ENCODE measurements at places on chromosomes 5 and 9.

GRCh38 chr9:103410059-103410458, 414.9 kb downstream of the CYLC2 start:
- DNase-seq = no peak

DNA sequence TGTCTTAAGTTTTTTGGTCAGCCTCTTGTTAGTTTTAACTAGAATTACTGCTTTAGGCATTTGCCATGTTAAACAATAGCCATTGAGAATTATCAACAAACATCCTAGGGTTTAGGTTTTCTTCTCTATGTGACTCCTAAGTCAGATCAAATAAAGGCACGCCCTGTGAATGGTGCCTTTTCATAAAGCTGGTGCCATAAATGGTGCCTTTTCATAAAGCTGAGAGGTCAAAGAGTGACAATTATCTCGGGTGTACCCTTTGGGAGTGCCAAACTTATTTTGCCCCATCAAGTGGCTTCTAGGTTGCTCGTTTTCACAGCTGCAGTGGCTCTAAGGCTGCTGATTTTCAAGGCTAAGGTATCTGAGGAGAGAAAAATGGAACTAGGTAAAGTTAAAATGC, 391.6 kb downstream of the DMRTA1 start:
- DNase-seq = no peak

DNA sequence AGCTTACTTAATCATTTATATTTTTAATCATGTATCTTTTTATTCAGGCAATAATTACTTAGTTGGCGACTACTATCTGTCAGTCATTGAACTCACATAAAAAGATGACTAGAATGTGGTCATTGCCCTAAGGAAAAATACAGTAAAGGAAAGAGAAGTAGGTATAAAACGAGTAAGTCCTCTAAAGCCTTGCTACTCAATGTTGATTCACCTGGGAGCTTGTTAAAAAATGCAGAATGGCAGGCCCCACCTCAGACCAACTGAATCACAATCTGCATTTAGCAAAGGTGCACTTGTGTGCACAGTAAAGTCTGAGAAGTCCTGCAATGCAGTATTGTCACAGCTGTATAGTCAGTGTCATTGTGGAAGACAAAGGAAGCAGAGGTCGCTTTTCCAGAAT, 592.4 kb downstream of the CSNK1G3 start:
- DNase-seq = no peak

DNA sequence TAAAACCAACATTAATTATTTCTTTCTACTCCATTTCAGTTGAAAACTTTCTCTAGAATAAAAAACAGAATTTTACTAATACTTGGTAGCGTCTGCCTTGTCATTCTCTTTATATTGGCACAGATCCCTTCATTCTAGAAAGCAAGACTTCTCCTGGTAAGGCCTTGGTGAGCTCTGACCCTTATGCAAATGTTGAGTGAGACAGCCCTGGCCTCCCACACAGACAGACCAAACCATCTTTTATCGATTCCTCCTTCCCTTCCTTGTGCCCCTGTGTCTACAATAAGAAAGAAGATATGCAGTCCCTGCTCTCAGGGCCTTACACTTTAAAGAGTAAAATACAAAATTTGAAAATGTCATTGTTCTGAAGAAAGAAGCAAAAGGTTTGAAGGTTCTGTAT, 262.2 kb downstream of the EFNA5 start:
- DNase-seq = no peak

GRCh38 chr9:127970401-127971313, 10.1 kb downstream of the EEIG1 start:
- no peak for DNase-seq

DNA sequence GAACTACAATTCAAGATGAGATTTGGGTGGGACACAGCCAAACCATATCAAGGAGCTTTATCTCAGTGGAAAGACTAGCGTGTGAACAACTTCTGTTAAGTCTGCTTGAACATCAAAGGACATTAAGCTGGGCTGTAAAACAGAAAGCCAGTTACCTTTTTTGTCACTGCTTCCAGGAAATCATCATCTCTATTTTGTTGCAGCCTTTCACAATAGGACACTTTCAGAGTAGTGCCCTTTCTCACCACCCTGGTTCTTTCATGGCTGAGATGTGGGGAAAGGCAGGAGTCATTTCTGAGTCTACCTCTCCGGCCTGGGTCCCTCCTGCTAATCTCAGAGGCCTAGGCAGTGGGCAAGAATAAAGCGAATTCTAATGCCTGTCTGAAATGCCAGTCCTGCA, 96.2 kb upstream of the PPP1R2B start:
- DNase-seq = no peak

- no peak for DNase-seq
Observed at GRCh38 chr5:165502893-165503691, 1997.7 kb downstream of the MAT2B start.

- no peak for DNase-seq
Observed at GRCh38 chr9:114084282-114085073, 6.4 kb upstream of the AMBP start.

- no peak for DNase-seq
Observed at GRCh38 chr5:57858905-57859304, 376.3 kb upstream of the ACTBL2 start.

GRCh38 chr5:124572971-124573370, 173.5 kb downstream of the ZNF608 start:
- DNase-seq = no peak

DNA sequence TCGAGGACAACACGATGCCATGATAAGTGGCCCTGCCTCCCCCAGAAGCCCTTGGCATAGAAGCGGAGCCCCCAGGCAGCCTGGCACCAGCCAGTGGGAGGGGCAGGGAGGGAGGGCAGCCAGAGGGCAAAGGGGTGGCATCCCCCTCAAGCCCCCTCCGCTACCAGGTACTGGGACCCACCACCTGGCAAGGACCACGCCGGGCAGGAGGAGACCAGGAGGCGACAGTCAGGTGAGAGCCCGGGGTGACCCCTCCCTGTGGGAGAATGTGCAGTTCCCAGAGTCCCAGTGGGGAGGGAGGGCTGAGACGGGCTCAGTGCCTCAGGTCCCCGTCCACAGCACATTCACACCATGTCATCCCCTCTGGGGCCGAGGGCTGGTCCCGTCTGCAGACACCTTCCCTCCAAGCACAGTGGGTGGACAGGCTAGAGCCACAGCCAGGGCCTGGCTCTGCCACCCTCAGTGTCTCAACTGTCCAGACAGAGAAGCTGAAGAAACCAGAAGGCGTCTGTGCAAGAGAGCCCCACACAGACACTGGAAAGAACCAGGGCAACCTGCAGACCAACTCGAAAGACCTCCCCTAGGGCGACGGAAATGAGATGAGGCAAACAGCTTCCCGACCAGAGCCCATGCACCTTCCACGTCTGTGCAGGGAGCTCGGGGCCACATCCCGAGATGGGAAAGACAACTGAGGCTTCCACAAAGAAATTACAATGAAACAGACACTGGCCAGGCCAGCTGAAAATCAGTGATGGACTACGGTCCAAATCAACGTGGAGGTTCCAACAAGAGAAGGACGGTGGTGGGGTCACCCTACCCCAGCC, 11.1 kb downstream of the BRD3 start:
- DNase-seq = no peak

DNA sequence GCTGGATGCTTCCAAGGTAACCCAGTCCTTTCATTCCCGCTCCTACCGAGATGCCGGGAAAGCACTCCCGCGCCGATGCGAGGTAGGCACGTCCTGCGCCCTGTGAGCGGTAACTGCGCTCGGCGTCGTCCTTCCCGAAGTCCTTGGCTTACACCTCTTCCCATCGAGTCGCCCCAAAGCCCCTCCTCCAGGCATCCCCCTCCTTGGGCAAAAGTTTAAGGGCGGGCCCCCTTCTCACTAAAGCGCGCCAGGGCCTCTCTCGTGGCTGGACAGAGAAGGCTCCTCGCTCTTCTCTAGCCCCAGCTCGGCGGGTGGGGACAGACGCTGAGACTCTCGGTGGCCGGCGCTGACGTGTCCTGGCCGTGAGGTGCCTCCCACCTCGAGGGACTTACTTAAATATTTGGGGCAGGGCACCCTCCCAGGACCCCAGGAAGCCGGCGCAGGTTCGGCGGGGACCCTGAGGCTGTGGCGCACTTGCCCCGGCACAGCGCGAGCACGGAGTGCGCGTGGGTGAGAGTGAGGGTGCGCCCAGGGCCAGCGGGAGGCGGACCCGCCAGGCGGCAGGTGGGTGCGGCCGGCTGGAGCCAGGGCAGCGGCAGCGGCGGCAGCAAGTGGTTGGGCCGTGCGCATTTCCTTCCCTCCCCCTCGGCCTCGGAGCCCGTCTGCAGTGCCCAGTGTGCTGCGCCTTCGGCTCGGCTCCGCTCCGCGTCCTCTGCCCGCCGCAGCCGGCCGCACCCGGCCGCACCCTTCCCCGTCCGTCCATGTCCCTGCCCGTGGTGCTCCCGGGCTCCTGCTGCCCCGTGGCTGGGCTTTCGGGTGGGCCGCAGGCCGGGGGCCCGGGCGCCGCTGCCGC, at the start of gene ENTREP1:
Gene ENTREP1 (plus strand): TSS at position 667 of the 853 bp plus-strand sequence. CDS start 95 bp downstream, at position 762.
- no peak for DNase-seq

DNA sequence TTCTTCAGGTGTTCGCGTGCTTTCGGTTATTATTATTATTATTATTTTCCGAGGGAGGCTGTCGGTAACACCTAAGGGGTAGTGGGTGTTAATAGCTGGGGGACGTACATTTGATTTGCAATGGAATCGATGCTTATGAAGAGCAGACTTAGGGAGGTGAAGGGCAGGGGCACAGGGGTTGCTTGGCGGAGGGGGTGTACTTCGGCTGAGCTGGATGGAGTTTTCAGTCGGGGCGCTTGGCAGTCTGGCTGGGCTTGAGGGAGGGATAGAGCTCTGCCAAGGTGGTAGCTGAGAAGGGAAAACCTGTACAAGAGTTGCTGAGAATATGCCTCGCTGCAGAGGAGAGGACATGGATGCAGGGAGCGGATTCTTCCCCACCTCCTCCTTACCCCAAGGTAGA, 617 bp upstream of the PTPRD start:
- no peak for DNase-seq

DNA sequence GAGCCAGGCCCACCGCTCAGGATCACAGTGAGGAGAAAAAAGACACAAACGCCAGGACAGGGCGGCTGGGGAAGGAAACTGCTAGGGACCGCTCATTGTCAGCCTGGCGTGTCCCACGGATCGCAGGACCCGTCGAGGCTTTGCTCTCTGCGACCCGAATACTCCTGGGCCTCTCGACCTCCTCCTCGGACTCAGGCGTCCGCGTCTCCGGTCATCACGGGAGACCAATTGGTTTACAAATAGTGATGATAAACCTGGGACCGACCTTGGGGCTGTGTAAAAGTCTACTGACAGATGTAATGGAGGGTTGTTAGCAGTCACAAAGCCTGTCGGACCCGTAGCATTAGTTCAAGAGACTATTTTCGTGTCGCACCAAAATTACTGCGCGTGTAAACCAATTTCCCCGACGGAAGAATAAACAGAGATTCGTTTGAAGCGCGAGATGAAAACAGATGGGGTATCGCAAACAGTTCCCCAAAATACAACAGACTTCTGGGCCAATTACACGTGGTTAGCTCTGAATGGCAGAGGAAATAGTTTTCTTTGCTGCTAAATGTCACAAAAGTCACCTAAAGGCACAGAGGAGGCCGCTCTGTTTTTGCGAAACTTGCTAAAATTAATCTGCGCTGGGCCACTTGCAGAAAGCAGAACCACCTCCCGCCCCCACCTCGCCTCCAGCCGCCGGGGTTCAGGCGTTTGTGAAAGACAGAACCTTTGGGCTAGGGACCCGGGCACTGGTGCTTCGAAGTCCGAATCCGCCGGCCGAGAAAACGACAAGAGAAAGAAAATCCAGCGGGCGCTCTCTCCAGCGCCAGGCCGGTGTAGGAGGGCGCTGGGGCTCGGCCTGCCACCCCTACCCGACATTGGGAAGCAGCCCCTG, 67.6 kb downstream of the FOXD1 start:
- DNase-seq = no peak

GRCh38 chr5:2172471-2172870, 289.7 kb upstream of the IRX4 start:
- no peak for DNase-seq

GRCh38 chr5:179512452-179513000, 37.8 kb upstream of the RUFY1 start:
- no peak for DNase-seq

DNA sequence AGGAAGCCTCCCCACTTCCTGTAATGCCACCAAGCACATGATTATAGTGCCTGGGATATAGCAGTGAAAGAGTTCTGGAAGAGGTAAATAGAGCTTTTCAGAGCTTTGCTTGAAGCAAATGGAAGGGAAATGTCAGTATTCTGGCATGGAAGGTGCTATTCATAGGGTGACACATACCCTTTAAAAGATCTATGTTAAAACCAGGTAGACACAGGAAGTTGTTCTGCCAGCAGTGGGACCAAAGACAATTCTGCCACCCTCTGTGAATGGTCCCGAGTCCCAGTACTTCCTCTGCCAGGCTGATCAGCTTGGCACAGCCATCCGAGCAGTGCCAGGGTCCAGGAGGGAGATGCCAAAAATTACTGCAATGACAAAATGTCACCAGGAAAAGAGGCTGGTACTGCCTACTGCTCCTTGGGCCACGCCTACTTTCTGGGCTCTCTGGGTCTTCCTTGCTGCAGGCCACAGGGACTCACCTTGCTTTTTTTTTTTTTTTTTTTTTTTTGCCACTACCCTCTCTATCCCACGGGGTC, 26.7 kb downstream of the GARNL3 start:
- no peak for DNase-seq

GRCh38 chr5:141512390-141512910, 23.6 kb downstream of the PCDHGC5 start:
- DNase-seq = no peak

- no peak for DNase-seq
Observed at GRCh38 chr9:117365438-117365837, 49.4 kb downstream of the ASTN2 start.

GRCh38 chr5:61162832-61163567, 732 bp upstream of the SMIM15 start:
- no peak for DNase-seq

- no peak for DNase-seq
Observed at GRCh38 chr9:112777914-112778313, 27.4 kb downstream of the SNX30 start.

- no peak for DNase-seq
Observed at GRCh38 chr5:90866333-90866732, 307.7 kb downstream of the ADGRV1 start.

- no peak for DNase-seq
Observed at GRCh38 chr9:115204904-115205453, 87.0 kb upstream of the TNC start.

DNA sequence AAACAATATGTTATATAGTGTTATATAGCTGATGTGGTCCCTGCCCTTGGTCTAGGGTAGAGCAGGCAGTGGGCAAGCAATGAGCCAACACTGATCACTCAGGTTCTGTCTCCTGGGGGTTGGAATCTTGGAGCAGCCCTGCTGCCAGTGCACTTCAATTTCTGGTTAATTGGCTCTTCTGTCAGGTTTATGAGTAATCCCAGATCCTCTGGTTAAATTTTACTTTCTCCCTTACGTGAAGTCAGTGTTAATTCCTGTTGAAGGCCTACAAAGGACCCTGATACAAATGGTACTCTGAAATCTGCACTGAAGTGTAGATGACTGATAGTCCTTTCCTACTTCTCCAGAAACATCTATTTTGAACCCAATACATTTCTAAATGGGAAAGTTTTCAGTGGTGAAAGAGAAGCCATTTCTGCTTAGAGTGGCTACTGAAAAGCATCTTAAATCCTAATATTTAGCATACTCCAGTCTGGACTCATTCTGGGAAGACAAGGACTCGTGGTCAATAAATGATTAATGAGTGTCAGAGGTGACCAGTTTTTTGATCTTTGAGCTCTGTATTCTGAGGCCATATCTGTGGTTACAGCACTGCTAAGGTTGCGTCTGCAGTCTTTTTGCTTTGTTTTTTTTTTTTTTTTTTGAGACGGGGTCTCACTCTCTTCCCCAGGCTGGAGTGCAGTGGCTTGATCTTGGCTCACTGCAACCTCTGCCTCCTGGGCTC, 442.4 kb downstream of the KIF4B start:
- DNase-seq = no peak

GRCh38 chr9:95796029-95796428, 79.5 kb upstream of the ERCC6L2 start:
- no peak for DNase-seq

Data from esophagus muscularis mucosa (tissue), 4 donors.